ENCODE measurements at places on chromosomes 16 and 17.

DNA sequence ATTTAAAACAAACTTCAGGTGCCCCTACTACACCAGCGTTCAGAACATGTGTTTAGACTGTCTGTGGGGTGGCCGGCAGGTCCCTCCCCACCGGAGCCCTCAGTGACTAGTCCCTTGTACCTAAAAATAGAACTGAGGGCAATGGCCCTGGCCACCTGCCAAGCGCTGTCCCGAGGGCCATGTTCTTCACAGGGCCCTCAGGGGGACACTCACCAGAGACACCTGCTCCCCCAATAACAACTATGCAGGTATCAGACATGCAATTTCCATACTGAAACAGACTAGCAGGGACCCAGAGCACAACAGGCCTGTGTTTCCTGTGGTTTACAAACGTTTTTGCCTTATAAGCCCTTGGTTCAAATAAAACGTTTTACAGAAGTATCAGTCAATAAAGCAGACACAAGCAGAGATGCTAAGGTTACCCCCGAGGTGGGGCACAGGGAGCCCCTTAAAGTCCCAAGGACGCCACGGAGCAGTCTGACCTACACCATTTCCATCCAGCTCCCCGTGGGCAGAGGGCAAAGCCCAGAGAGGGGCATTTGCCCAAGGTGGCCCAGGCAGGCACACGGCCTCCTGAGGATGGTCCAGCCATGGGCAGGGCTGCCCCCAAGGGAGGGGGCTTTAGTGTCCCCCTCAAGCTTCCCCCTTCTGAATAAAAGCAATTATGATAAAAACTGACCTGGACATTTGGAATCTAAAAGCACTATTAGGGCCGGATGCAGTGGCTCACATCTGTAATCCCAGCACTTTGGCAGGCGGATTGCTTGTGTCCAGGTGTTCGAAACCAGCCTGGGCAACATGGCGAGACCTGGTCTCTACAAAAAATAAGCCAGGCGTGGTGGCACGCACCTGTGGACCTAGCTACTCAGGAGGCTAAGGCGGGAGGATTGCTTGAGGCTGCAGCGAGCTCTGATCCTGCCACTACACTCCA lies 896 bp upstream of the MYLK3 start:
- DNase-seq: no peak

GRCh38 chr16:85136702-85137322 lies 24.5 kb upstream of the CIBAR2 start:
- DNase-seq: no peak

GRCh38 chr17:5931616-5932015 lies 138.6 kb upstream of the WSCD1 start:
- DNase-seq: no peak

GRCh38 chr17:75652934-75653549 lies 13.9 kb downstream of the RECQL5 start:
- DNase-seq: peak; percentile 29

GRCh38 chr17:13568582-13569397 lies 32.9 kb downstream of the HS3ST3A1 start:
- DNase-seq: no peak

GRCh38 chr17:82060001-82060380 lies 5.6 kb downstream of the DUS1L start:
- no peak for DNase-seq

DNA sequence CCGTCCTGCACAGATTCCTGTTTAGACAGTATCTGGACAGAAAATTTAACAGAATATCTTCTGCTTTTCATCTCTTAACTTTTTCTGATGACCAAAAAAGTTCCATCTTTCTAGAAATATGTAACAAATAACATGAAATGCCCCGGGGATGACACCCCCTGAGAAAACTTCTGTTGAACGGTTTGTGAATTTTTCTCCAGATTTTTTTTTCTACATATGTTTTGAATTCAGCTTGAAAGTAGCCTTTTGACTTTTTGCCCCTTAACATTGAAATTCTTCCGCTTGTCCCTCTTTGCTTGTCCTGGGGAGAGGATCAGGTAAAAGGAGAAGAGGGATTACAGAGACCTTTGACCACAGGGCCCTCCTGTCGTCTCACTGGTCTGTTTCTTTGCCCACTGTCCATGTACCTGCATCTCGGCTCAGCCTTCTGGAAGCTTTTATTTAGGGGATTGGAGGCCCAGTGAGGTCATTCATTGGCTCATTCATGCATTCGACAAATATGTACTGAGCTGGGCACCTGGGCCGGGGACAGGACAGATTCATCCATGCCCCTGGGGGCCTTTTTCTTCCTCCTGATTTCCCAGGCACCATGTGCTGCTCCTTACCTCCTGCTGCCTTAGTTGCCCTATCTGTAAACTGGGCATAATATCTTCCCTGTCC lies 19.6 kb upstream of the CPNE2 start:
- DNase-seq: no peak

DNA sequence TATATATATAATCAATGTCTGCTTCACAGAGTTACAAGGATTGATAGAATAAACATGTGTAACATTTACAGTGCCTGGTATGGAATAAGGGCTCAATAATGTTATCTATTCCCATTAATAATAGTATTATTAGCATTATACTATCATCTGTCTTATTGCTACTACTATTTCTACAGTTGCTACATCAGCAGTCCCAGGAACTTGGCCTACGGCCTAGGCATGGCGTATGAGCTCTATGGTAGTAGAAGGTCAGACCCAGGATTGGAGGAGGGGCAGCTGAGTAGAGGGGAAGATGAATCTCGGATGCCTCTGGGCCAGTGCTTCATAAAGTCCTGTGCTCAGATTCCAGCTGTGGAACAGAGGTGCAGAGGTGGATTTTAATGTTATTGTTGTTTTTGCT lies 146.3 kb upstream of the TBX2 start:
- DNase-seq: no peak
